ENCODE measurements at places on chromosomes 12 and 14.

DNA sequence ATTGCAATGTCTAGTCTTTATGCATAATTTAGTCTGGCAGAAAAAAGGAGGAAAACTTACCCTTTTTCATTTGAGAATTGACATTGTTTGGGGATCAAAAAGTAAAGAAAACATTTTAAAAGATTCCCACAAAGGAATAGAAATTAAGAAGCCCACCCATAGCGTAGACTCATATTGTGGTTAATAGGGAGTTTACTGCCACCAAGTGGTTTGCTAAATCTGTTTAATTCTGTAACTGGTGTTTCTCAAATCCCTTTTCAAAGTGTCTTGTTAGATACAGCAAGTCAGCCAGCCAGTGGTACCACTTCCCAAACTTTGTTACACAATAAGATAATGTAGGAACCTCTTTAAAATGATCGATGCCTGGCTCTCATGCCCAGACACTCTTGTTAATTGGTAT is 180.3 kb downstream of the IPO8 start:
- no peak for DNase-seq

DNA sequence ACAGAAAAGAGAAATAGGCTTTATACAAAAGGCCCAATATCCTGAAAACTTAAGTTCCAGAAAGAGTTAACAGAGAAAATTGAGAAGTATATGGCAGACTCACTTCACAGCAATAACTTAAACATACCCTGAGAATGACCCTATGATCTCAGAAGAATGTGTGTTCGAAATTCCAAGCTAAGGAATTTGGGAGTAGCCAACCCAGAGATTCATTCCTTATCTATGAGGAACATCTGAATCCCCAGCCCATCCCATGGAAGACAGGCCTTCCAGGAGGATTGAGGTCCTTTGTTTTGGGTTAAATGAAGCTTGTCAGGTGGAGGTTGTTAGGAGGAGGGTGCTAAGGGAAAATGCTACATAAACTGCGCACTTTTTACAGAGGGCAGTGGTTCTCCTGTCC is 7.5 kb upstream of the SAV1 start:
- DNase-seq: no peak

DNA sequence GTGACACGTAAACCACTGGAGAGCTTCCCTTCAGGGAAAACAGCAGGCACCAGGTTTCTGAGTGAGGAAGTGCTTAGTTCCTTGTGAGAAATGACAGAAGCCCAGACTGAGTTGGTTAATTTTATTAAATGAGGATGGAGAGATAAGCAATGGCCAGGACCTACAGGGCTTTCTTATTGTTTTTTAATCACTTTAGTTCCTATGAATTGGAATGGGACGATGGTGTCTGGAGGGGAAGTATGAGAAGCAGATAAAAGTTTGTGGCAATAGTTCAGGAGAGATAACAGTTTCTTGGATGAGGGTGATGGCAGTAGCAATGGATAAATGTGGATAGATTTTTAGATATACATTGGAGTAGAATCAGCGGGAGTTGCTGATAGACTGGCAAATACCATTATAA is 86.5 kb upstream of the PTPRR start:
- DNase-seq: no peak

DNA sequence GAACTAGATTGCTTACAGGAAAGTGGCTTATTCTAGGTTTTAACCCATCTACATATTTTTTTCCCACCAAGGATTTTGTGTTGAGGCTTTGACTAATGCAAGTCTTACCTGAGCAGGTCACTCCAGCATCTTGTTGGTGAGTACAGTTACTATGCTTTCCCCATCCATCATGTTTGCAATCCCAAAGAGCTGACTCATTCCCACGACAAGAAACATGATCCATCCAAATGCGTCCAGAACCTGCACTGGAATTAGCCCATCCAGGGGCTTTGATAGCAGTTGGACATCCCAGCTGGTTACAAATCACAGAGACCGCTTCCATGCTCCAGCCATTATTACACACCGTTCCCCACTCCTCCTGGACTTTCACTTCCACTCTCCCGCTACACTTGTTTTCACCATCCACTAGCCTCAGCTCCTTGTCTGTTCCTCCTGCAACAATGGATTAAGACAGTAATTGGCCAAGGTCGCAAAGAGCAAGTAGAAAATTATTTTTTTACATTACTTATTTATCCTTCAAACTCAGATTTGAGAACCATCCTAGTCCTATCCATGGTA is 2.5 kb downstream of the CD163 start:
- DNase-seq: peak; percentile 29

DNA sequence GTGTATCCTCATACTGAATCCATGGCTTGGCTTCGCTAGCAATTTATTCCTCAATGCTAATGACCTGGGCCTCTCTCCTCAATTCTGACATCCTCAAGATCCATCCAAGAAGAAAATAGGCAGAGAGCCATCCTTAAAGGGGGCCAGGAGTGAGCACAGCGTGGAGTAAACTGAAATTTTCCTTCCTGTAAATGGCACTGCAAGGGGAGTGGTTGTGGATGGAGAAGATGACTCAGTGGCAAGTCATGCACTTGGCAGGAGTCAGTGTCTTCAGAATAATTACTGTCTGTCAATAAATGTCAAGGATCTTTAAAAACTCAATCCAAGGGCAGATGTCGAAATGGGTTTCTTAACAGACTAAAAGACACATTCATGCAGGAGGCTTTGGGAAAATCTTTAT is 88.0 kb upstream of the TMEM132C start:
- no peak for DNase-seq

DNA sequence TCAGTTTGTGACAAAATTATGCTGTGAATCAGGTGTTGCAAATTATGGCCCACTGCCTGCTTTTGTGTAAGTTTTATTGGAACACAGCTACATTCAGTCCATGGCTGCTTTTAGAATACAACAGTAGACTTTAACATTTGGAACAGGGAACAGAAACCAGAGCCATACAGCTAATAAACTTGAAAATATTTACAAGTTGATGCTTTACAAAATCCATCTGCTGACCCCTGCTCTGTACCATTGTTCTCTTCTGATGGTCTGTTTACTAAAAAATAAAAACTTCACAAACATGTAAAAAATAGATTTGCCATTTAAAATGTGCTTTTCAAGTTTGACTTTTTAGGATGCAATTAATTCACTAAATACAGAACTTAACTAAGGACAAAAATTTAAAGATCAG is 20.8 kb downstream of the PSMA3 start:
- DNase-seq: no peak

DNA sequence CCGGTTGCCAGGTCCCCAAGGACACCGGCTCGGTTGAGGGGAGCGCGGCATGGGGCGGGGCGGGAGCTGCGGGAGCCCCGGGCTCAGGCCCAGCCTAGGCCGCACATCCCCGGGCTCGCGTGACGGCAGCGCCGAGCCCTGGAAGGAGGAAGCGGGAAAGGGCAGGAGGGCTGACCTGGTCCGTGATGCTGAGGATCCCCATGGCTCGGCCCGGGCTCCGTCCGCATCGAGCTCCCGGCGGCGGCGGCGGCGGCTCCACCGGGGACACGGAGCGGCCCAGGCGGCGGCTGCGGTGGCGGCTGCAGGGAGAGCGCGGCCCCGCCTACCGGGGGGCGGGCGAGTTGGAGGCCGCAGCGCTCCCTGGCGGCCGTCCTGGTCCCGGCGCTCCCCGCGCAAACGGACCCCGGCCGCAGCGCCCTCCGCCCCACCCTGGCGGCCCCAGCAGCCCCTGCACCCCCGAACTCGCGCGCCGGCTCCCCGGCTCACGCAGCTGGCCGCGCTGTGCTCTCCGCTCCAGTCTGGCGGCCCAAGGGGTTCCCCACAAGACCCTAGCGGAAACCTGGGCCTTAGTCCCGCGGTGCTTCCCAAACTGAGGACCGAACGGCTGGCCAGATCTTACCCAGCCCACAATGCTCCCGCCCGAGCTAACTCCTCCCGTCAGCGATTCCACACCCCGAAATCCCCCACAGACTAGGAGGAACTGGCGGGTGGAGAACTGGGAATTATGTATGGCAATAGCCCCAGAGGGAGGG is at the start of gene ANKRD52:
Gene ANKRD52, minus strand, starts transcription at position 317 of the 752 bp plus-strand sequence. Its CDS starts 115 bp downstream, at position 202.
- peak; percentile 70 for DNase-seq

DNA sequence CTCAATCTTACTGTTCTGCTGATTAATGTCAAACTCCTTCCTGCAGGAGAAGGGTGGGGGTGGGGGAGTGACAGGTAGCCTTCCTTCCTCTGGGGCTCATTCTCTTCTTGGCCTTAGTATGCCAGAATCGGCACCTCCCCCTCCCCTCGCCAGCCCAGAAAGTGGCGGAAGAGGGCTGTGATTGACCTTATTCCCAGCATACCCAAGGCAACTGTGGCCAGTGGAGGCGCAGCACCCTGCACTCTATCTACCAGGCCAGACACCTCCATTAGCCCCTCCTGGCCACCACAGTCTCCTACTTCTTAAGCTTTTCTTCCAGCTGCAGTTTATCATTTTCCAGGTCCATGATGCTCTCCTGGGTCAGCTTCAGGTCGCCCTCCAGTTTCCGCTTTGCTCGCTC is 15.5 kb downstream of the MYH6 start:
- no peak for DNase-seq

DNA sequence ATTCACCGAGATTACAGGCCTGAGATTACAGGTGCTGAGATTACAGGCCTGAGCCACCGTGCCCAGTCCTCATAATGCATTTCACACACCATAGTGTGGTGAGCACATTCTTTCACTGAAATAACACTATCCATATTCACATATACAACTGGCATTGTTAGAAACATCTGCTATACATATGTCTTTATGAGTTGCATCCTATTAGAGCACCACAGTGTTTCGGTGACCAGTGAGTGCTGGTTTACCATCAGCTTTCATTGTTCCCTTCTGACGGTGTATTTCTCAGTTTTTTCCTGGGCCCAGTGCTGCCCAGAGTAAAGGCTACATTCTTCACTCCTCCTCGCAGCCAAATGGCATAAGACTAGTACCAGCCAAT is 96.2 kb upstream of the FGD4 start:
- no peak for DNase-seq

- DNase-seq: no peak
Measured at GRCh38 chr14:25351269-25351668, 301.3 kb upstream of the STXBP6 start.

DNA sequence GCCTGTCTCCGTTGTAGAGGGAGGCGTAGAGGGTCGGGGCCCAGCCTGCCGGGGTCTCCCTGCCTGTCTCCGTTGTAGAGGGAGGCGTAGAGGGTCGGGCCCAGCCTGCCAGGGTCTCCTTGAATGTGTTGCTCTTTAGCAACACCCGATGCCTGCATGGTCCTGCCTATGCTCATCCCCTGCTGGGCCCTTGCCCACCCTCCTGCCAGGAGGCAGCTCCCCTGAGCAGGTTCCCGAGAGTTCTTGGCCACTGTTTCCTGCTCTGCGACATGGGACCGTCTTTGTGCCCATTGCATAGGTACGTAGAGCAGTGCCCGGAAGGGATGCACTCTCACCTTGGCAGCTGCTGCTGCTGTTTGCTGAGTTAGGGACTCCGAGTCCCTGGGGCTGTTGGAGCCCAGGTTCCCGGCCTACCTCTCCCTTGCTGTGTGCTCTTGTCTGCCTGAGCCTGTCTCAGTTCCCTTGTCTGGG is 3.3 kb downstream of the KIF26A start:
- DNase-seq: no peak

- DNase-seq: no peak
Measured at GRCh38 chr12:63941166-63941800, 96.8 kb downstream of the SRGAP1 start.

GRCh38 chr12:116303929-116304328 is 26.4 kb upstream of the MED13L start:
- DNase-seq: peak; percentile 62

GRCh38 chr14:55131370-55132137 is 2.5 kb downstream of the LGALS3 start:
- peak; percentile 56 for DNase-seq

GRCh38 chr12:83784298-83784890 is 1097.7 kb downstream of the TMTC2 start:
- DNase-seq: no peak

DNA sequence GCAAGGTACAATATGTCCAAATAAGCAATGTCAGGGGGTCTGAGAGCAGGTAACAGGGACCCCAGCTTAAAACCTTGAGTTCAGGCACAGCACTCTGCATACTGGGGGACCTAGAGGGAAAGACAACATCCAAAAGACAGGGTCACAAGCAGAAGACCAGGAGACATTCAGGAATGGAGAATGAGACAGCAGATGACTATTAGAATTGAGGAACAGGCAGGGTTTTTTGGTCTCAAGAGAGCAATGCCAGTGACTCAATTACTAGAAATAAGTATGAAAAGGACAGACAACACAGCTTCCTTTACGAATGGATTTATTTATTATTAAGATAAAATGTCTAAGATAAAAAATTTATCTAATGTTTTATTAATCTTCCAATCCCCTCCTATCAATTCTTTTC is 223.0 kb downstream of the PTPRO start:
- peak; percentile 61 for DNase-seq

- no peak for DNase-seq
Measured at GRCh38 chr12:95443459-95443858, 30.5 kb upstream of the METAP2 start.

- no peak for DNase-seq
Measured at GRCh38 chr14:72722201-72722785, 171.6 kb downstream of the DPF3 start.

DNA sequence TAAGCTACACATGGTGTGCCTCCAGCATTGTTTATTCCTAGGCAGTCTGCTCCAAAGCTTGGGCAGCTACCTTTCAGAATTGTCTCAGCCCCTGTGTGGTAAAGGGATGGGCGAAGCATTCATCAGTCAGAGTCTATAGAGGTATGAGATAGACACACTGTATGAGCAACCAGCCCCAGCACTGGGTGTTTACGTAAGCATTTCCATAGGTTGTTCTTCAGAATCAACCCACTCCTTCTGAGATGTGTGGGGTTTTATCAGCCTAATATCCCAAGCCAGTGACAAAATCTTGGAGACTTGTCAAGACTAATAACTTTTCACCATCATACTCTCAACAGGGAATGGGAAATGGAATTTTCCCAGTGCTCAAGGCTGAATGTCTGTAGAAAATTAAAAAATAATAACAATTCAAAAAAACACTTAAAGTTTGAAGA is 98.2 kb downstream of the BTG1 start:
- DNase-seq: no peak

GRCh38 chr12:52522346-52523011 is 2.3 kb upstream of the KRT5 start:
- no peak for DNase-seq

GRCh38 chr12:105931762-105932570 is 206.8 kb downstream of the NUAK1 start:
- no peak for DNase-seq

DNA sequence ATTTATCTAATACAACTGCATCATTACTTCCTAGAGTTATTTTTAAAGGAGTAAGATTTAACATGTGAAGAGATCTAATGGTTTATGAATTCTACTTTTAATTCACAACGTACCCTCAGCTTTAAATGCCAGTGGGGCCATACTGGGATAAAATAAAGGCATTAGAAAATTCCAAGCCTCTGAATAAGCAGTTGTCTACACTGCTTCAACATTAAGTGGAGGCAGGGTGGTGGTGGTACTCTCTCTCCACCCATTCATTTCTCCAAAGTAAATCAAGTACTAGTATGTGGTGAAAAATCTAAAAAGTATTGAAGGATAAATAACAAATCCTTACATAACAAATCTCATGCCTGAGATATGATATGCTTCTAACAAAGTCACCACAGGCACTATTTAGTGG is 52.4 kb downstream of the FERMT2 start:
- no peak for DNase-seq

All from inflammatory macrophage (primary cell).